ENCODE measurements at places on chromosomes 7 and 10. TPM values are rescaled to one million over a fixed set of nuclear protein-coding genes. Genes with fewer than 3 reads are reported as not detected.

The MRLN gene
- polyA plus RNA-seq, result 13.3 TPM

DNA sequence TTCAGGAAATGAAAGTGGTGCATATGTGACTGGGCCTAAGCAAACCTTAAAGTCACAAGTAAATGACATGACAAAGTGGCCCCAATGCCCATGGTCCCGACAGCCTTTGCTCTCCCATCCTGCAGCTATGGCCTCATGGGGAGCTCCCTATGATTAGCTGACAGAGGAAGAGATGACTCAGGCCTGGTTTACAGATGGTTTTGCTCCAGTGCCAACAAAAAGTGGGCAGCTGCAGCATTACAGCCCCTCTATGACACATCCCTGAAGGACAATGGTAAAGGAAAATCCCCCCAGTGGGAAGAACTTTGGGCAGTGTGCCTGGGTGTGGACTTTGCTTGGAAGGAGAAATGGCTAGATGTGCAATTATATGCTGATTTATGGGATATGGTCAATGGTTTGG is 105.1 kb upstream of the ADCY1 start:
- DNase-seq, result no peak

DNA sequence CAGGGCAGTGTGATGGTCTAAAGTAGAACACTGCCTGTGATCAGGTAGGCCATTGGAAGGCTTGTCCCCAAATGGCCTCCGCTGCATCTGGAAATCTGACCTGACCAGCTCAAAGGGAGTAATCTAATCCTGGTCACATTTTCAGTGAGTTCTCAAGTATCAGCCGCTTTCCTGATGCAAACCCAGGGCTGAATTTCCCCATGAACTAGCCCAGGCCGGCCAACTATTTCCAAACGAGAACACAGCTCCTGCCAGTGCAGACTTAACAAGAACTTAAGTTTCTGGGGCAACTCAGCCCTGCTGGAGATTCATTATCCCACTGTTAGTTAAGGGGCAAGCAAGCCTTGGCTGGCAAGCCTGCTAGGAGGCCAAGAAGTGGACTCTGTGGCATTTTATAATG is 59.6 kb upstream of the FAM180A start:
- no peak for DNase-seq

- DNase-seq, result peak; percentile 53
Observed at GRCh38 chr7:259751-260405, 30.1 kb upstream of the FOXL3 start.

Measured in pancreas (tissue), 10 donors.